Thyroid gland (tissue), 4 donors: ENCODE measurements at places on chromosomes 1 and 21. TPM values are rescaled to one million over a fixed set of nuclear protein-coding genes. Genes with fewer than 3 reads are reported as not detected.
A peak's percentile ranks its signal among the peaks of the same experiment; 100 is the strongest.

F11R gene
- 81.4 TPM for total RNA-seq

RAB3B gene
- not detected for total RNA-seq

TNFRSF1B gene
- total RNA-seq, result 4.4 TPM

HES3 gene
- total RNA-seq, result not detected

CLCA1 gene
- not detected for total RNA-seq

BRDT gene
- not detected for total RNA-seq

DNA sequence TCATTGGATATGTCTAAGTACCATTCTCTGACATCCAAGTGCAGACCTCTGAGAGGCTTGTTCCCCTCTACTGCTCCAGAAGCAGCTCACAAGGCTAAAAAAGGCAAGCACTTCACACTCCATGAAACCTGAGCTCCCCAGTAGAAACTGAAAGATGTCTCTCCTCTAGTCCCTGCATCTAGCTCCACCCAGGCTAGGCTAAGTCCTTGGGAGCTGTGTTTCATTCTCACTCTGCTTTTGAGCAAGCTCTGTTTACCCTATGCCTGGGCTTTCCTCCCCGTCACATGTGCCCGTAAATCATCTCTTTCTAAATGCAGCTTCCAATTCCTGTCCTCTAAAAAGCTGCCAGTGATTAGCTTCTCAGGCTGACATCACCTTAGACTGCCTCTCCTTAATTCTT lies 39.0 kb downstream of the LRRC71 start:
- DNase-seq, result peak; percentile 6
- H3K36me3 ChIP-seq, result peaks cover 62% of the 10 kb centered on the region
- no peaks in the 10 kb centered on the region for H3K27me3 ChIP-seq
- no peaks in the 10 kb centered on the region for H3K4me1 ChIP-seq
- no peak overlapping the region for H3K27ac ChIP-seq
- H3K4me3 ChIP-seq, result no peak overlapping the region

DNA sequence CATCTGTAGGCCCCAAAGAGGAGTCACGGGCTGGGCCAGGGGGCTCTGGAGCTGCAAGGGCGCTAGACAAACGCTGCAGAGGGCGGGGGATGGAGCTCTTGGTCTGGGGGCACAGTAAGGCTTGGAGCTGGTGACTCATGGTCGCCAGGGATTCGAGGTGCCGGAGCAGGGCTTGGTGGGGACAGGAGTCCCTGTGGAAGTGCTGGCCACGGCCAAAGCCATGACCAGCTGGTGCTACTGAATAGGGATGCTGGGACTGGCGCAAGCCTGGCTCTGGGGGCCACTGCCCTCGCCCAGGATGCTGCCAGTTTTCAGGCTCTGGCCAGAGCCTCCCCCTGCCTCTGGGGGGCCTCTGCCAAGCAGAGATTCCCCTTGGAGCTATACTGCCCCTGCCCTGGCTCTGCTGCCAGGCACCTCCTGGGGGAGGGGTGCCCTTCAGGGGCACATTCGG lies 25.2 kb downstream of the SPOCD1 start:
- H3K4me3 ChIP-seq, result no peak overlapping the region
- no peak for DNase-seq
- H3K27me3 ChIP-seq, result no peaks in the 10 kb centered on the region
- H3K36me3 ChIP-seq, result no peaks in the 10 kb centered on the region
- peaks cover 4% of the 10 kb centered on the region for H3K4me1 ChIP-seq

DNA sequence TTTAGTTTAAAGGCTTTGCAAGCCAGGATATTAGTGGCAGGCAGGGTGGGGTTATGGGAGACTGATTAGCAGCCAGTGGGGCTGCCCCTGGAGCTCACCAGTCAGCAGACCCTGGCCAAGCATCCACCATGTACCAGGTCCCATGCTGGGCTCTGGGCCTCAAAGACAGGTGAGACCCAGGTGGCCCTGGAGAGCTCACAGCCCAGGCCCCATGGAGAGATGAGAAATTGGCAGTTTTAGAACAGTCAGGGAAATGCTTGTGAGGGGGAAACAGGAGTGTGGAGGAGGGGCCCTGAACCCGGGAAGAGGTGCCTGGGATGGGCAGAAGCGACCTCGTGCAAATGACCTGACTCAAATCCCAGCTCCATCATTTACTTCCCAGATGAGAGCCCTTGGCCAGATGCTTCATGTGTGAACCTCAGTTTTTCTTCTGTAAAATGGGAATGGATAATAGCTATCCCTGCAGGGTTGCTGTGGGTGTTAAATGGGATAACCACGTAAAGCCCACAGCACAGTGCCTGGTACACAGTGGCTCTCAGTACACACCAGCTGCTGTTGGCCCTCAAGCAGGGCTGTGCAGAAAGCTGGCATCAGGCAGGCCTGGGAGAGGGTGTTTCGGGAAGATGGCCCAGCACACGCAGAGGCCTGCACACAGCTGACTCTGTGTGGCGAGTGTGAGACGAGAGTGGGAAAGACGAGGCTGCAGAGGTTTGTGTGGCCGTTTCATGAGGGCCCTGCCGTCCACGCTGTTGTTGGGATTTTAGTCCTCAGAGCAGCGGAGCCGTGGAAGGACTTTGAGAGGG lies 518.5 kb downstream of the PTPRU start:
- H3K4me1 ChIP-seq, result no peaks in the 10 kb centered on the region
- H3K36me3 ChIP-seq, result no peaks in the 10 kb centered on the region
- H3K27me3 ChIP-seq, result no peaks in the 10 kb centered on the region
- no peak overlapping the region for H3K4me3 ChIP-seq
- no peak overlapping the region for H3K27ac ChIP-seq

DNA sequence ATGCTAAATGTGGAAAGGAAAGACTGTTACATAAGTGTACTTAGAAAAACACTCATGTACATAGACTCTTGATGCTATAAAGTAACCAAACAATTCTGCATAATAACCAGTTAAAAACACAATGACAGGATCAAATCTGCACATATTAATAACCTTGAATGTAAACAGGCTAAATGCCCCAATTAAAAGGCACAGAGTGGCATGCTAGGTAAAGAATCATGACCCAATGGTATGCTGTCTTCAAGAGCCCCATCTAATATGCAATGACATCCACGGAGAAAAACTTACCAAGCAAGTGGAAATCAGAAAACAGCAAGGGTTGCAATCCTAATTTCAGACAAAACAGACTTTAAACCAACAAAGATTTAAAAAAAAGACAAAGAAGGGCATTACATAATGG lies 644.8 kb upstream of the PKN2 start:
- no peaks in the 10 kb centered on the region for H3K36me3 ChIP-seq
- DNase-seq, result no peak
- no peaks in the 10 kb centered on the region for H3K27me3 ChIP-seq

- H3K27me3 ChIP-seq, result no peaks in the 10 kb centered on the region
- no peak overlapping the region for H3K4me3 ChIP-seq
- peak overlapping the region; percentile 42 for H3K27ac ChIP-seq
These were observed 30.8 kb downstream of the CAPZB start for GRCh38 chr1:19454265-19455146.

GRCh38 chr1:210586771-210587170 lies 258.1 kb downstream of the HHAT start:
- H3K36me3 ChIP-seq, result no peaks in the 10 kb centered on the region
- H3K4me3 ChIP-seq, result no peak overlapping the region
- H3K27me3 ChIP-seq, result no peaks in the 10 kb centered on the region
- no peak overlapping the region for H3K27ac ChIP-seq
- peak; percentile 21 for DNase-seq

GRCh38 chr1:94329276-94329675 lies 88.9 kb upstream of the ABCD3 start:
- H3K36me3 ChIP-seq, result no peaks in the 10 kb centered on the region
- peaks cover 32% of the 10 kb centered on the region for H3K4me1 ChIP-seq
- H3K27ac ChIP-seq, result peak overlapping the region; percentile 2
- no peak for DNase-seq

DNA sequence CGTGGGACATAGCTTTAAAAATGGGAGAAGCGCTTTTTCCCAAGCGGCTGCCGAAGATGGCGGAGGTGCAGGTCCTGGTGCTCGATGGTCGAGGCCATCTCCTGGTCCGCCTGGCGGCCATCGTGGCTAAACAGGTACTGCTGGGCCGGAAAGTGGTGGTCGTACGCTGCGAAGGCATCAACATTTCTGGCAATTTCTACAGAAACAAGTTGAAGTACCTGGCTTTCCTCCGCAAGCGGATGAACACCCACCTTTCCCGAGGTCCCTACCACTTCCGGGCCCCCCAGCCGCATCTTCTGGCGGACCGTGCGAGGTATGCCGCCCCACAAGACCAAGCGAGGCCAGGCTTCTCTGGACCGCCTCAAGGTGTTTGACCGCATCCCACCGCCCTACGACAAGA lies 245.5 kb downstream of the MRPL39 start:
- H3K4me1 ChIP-seq, result no peaks in the 10 kb centered on the region
- H3K27me3 ChIP-seq, result no peaks in the 10 kb centered on the region
- no peak overlapping the region for H3K27ac ChIP-seq
- no peak for DNase-seq
- H3K36me3 ChIP-seq, result no peaks in the 10 kb centered on the region
- no peak overlapping the region for H3K4me3 ChIP-seq

DNA sequence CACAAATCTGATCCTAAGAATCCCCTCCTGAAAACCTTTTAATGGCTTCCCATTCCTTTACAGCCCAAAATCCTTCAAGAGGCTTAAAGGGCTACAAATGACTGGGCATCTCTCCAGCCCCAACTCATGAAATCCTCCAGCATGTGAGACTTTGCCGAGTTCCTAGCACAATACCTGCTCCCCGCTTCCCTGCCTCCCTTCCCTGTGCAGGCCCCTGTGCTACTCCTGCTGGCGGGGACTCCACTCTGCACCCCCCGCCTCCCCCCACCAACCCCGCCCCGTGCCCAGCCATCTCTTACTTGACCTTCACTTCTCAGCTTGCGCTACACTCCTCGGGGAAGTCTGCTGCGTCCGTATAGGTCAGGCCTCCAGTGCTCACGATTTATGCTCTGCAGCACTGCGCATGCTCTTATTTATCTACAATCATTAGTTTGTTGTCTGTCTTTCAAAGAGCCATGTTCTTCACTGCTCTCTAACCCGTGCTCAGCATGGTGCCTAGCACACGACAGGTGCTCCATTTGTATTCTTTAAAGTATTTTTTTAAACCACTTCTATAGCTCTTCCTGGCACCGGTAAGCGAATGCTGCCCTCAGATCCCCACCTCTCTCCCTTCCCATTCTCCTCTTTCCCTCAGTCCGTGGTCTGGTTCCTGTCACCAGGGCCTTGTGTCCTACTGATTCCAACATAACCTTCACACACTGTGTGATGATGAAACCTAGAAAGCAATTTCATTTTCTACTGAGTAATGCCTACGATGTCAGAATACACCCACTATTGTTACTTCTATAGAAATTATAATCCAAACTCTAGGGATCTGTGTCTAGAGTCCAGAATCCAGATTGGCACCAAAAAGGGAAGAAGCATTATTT lies 37.5 kb upstream of the PLA2G2C start:
- peaks cover 21% of the 10 kb centered on the region for H3K4me1 ChIP-seq
- H3K4me3 ChIP-seq, result no peak overlapping the region
- no peaks in the 10 kb centered on the region for H3K36me3 ChIP-seq
- peak overlapping the region; percentile 13 for H3K27ac ChIP-seq
- H3K27me3 ChIP-seq, result no peaks in the 10 kb centered on the region
- peak; percentile 66 for DNase-seq

DNA sequence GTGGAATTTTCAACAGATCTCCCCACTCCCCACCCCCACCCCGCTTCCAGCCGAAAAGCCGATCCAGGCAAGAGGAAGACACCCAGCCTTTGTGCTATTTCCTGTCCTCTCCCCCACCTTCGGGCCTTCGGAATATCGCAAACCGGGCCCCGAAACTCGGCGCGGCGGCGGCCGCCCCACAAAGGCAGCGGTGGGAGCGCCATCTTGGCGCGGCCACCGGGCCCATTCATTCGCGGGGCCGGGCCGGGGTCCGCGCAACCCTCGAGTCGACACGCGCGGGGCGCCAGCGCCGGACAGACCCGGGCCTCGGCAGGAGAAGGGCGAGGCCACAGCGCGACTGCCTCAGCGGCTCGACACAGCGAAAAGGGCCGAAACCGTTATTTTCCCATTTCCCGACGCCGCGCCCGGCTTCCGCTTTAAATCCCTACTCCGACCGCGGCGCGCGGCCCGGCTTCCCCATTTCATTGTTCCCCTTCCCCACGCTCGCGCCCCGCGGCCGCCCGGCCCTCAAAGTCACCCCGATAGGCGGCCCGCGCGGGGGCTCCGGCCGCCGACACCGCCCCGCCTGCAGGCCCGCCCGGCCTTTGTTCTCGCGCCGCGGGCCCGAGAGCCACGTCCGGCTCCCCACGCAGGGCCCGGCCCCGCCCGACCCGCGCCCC lies 911 bp downstream of the GNB1 start:
- peaks cover 61% of the 10 kb centered on the region for H3K4me1 ChIP-seq
- H3K4me3 ChIP-seq, result peak overlapping the region; percentile 75
- H3K27me3 ChIP-seq, result no peaks in the 10 kb centered on the region

- H3K36me3 ChIP-seq, result no peaks in the 10 kb centered on the region
- H3K4me3 ChIP-seq, result no peak overlapping the region
- DNase-seq, result no peak
- H3K27ac ChIP-seq, result peak overlapping the region; percentile 68
- peaks cover 39% of the 10 kb centered on the region for H3K4me1 ChIP-seq
These were observed 36.5 kb downstream of the GALNT2 start for GRCh38 chr1:230103306-230104173.

- H3K4me1 ChIP-seq, result no peaks in the 10 kb centered on the region
- H3K36me3 ChIP-seq, result no peaks in the 10 kb centered on the region
- no peak overlapping the region for H3K27ac ChIP-seq
- no peak for DNase-seq
- H3K4me3 ChIP-seq, result no peak overlapping the region
These were observed 334.4 kb downstream of the DSCAM start for GRCh38 chr21:40512590-40512989.

DNA sequence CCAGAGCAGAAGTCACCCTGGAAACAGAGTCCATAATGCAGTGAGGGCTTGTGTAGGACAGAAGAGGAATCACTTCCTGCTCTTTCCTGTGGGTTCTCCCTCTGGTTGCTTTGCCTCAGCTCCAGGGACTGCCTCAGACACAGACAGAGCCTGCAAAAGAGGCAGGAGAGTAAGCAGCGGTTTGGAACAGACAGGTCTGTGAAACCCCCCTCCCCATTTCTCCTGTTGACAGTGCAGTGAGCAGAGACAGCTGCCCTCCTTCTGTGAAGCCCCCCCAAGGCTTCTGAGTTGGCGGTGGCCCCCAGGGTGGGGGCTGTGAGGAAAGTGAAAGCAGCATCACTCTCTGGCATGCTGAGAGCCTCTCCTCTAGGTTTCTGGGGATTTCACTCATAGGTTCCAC lies 53.0 kb downstream of the MAB21L3 start:
- no peaks in the 10 kb centered on the region for H3K4me1 ChIP-seq
- DNase-seq, result no peak
- H3K27me3 ChIP-seq, result no peaks in the 10 kb centered on the region
- peak overlapping the region; percentile 30 for H3K27ac ChIP-seq

DNA sequence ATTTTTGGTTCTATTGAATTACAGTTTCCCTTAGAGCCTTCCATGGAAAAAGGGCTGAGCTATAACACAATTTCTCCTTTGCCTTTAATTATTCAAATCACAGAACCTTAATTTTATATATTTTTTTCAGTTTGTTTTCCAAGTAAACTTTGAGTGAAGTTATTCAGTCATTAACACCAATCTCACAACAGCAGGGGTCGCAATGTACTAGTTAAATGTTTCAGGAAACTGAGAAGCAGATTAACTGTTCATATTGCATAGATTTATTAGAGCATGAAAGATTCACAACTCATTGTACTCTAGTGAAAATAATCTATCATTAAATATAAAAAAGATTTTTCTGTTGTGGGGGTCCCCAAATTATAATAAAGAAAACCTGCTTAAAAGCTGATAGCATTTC lies 64.1 kb downstream of the KIFAP3 start:
- no peaks in the 10 kb centered on the region for H3K4me1 ChIP-seq
- H3K27me3 ChIP-seq, result no peaks in the 10 kb centered on the region
- H3K36me3 ChIP-seq, result peaks cover 1% of the 10 kb centered on the region
- no peak overlapping the region for H3K27ac ChIP-seq
- no peak overlapping the region for H3K4me3 ChIP-seq

- H3K4me3 ChIP-seq, result no peak overlapping the region
- no peaks in the 10 kb centered on the region for H3K4me1 ChIP-seq
- H3K36me3 ChIP-seq, result no peaks in the 10 kb centered on the region
- no peak for DNase-seq
- no peak overlapping the region for H3K27ac ChIP-seq
These were observed 185.5 kb upstream of the ZC3H12A start for GRCh38 chr1:37288900-37289299.
